Posterior cingulate gyrus (tissue), 11 donors: ENCODE measurements at places on chromosomes 5 and 9.

- no peak for DNase-seq
These were observed 365.5 kb downstream of the TMEM38B start for GRCh38 chr9:106059886-106060285.

DNA sequence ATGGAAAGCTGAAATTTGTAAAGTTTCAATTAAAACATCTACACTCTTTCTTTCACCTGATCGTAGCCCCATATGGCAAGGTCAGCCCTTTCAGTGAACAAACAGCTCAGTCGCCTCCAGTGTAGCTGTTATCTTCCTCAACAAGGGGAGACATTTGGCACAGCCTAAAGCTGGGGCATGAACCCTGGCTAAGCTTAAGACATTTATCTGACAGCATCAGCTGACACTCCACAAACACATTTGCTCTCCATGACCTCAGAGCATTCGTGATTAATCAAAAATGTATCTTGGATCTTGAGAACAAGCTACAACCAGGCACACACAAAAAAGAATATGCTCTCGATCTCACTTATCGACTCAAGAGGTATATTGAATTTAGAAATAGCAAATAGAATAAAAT is 67.3 kb downstream of the POU5F2 start:
- DNase-seq: no peak

- no peak for DNase-seq
These were observed 26.7 kb downstream of the GARNL3 start for GRCh38 chr9:127291246-127291778.

DNA sequence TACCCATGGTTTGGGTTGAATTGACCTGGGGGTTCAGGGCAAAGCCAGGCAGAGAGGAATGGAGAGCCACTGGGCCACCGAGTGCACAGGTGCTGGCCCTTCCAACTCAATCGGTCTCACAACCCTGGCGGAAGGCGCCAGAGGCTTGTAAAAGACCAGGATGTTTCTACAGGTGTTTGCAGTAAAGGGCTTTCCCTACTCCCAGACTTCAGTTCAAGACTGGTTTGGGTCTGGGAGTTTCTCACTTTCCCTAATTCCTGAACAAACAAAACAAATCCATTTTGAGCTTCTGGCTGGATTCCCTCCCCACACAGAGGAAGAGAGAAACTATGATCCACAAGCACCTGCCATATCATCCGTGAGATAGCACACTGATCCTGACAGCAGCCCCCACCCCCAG is 125.2 kb upstream of the KLF4 start:
- no peak for DNase-seq

- DNase-seq: no peak
These were observed 297.2 kb downstream of the MED10 start for GRCh38 chr5:6080930-6081726.

DNA sequence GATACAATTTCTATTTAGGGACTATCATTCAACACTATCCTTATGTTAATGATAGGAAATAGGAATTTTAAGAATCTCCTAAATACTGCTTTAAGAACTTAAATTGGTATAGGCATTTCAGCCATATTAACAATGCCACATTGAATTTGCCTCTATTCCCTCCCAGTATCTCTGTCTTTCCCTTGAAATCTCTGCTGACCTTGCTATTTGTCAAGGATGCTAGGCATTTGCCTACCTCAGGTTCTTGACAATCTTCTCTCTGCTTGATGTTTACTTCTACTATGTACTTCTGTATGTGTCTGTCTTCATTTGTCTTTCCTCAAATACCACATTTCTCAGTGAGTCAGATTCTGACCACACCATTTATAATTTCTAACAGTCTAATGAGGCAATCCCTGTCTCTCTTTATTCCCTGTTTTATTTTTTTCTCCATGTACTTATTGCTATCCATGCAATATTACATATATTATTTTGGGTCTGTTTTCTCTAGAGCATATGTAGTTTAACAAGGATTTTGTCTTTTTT is 1461.4 kb upstream of the CDH9 start:
- DNase-seq: no peak

DNA sequence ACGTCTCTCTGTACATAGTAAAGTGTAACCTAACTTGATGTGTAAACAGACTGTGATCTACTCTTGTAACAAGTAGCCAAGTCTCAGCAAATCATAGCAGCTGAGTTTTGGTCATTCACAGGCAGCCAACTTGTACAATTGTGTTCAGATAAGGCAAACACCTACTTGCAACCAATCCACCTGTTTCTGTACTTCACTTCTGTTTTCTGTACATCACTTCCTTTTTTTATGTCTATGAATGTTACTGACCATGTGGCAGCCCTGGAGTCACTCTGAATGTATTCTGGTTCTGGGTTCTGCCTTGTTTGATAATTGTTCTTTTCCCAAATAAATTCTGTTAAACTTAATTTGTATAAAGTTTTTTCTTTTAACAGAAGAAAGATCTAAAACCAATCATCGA is 26.0 kb downstream of the RLN2 start:
- DNase-seq: no peak

DNA sequence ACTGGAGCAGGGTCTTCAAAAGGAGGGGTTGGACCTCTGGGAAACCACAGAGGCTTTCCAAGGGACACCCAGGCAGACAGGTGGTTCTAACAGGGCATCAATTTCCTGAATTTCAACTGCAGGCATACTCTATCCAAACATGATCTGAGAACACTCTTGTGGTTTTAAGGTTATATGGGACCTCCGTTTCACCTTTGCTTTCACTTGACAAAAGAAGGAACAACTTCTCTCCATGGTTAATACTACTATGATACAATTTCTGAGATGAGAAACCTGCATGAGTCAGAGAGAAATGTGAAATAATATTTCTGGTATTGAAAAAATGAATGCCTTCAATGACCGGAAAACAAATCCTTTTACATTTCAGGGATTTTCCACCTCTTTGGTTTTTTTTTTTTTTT is 28.0 kb upstream of the ERAP1 start:
- DNase-seq: no peak

DNA sequence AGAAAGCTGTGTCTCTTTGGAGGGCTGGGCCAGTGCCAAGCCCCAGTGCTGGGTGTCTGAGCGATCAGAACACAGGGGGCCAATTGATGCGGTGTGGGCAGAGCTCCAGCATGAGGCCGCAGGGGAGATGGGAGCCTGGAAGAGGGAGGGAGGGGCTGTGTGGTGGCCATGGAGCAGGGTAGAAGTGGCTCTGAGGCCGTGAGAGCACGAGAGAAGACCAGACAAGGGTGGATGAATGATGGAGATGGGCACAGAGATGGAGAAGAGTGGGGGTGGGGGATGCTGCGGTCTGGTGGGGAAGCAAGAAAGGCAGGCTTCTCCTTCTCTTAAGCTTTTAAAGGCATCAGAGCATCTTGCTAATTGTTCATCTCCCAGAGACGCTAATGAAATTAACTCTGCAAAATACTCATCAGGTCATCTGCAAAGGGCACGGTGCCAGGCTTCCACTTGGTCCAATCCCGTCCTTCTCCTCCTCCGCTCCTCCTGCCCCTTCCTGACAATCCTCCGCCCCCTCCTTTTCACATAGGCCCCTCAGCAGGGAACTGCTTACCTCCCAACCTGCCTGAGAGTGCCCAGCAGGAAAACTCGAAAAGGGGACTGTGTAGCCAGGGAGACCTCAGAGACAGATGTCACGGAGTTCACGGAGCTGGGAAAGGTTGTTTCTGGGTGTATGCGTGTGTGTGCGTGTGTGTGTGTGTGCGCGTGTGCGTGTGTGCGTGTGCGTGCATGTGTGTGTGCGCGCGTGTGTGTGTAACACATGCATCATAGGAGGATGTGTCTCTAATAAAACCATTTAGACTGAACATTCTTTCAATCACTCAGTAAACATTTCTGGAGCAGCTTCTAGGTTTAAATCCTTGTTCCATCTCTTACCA is 7.1 kb upstream of the UNC5A start:
- DNase-seq: no peak

- no peak for DNase-seq
These were observed 3.2 kb downstream of the PPARGC1B start for GRCh38 chr5:149733129-149733900.

GRCh38 chr9:86077276-86077675 is 22.1 kb downstream of the GOLM1 start:
- peak; percentile 86 for DNase-seq

DNA sequence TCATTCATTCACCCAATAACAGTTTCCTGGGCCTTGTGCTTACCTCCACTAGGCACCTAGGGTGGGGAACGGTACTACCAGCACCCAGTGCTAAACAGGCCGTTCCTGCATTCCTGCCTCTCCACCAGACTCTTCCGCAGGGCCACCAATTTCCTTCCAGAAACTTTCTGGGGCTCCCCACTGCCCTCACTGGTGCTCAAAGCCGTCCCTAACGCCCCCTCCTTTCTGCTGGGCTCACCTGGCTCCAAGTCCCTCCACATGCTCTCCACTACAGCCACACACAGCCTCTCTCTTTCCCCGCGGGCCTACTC is 1.4 kb downstream of the PHF19 start:
- no peak for DNase-seq

- no peak for DNase-seq
These were observed 17.9 kb upstream of the ZNF474 start for GRCh38 chr5:122111460-122111859.

DNA sequence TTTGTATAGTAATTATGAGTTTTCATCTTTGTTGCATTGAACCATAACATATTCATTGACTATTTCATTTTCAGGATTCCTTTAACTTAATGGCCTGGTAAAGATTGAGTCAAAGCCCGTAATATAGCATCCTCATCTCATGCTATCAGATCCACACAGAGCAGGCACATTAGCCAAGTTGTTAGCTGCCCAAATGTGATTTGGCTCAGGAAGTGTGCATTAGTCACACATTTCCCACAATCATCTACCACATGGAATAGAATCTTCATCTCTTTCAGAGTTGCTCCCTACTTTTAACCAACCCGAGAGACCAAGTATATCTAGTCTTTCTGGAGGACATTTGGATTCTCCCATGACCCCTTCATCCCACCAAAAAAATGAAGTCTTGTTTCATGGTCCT is 481.0 kb upstream of the PTGER4 start:
- no peak for DNase-seq

GRCh38 chr5:98905857-98906688 is 22.7 kb downstream of the CHD1 start:
- DNase-seq: no peak

GRCh38 chr5:8907168-8907868 is 638.6 kb downstream of the SEMA5A start:
- no peak for DNase-seq

- DNase-seq: no peak
These were observed 768 bp downstream of the YTHDC2 start for GRCh38 chr5:113514289-113514635.

GRCh38 chr9:135198144-135198543 is 110.7 kb downstream of the OLFM1 start:
- no peak for DNase-seq

DNA sequence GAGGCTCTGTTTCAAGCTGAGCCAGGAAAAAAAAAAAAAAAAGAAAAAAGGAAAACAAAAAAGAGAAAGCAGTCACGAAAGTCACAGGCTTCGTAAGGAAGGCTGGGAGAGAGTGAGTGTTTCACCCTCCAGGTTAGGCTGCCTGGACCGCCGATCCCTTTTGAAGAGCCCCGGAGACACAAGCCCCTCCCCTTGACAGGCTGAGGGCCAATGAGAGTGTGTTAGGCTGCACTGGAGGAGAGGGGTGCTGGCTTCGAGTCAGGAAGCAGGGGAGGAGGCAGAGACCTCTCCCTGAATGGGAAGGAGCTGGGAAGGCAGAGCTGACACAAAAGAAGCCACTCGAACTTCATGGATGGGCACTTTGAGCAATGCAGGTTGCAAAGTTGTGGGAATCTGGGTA is at the start of gene NMUR2:
NMUR2 (minus strand) TSS at position 135 of the 400 bp plus-strand sequence. CDS start 166 bp downstream, outside the sequence.
- no peak for DNase-seq

DNA sequence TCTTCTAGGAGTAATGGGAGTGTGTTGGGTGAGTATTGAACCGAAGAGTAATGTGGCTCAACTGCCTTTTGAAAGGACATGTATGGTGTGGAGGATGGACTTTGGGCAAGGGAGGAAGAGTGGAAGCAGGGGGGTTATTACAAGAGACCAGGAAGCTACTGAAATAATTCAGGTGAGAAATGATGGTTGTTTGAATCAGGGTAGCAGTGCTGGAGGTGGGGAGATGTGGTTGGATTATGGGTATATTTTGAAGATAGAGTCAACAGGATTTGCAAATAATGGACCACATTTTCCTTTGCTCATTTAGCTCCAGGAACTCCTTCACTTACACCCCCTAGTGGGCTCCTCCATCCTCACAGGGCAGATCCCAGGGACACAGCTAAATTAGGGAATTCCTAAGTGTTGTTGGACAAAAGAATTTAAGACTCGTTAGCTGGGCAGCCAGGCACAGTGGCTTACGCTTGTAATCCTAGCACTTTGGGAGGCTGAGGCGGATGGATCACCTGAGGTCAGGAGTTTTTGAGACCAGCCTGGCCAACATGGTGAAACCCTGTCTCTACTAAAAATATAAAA is 1.2 kb upstream of the SLC4A9 start:
- no peak for DNase-seq

GRCh38 chr9:133854765-133855164 is 116.6 kb upstream of the SARDH start:
- no peak for DNase-seq

GRCh38 chr9:25397746-25398145 is 280.5 kb downstream of the TUSC1 start:
- no peak for DNase-seq

DNA sequence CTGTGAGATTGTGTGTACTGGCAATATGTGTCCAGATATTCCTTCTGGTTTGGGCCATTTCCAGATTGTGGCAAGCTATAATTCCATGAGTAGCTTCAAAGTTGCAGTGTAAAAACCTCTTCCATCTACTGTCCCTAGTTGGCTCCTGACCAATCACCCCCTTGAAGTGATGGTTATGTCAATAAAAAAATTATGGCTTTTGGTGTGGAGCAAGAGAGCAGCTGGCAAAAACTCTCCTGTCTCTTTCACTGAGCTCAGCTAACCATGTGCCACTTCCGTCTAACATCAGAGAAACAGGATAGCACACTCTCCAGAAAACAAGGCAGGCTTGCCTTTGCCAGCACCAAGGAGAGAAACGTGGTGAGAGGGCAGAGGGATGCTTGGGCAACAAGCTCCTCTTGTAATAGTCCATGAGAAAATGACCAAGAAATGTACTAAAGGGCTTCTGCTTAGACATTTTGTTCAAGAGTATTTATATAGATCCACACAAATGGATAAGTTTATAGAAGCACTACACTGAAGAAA is 914.4 kb upstream of the SEMA6A start:
- DNase-seq: no peak

DNA sequence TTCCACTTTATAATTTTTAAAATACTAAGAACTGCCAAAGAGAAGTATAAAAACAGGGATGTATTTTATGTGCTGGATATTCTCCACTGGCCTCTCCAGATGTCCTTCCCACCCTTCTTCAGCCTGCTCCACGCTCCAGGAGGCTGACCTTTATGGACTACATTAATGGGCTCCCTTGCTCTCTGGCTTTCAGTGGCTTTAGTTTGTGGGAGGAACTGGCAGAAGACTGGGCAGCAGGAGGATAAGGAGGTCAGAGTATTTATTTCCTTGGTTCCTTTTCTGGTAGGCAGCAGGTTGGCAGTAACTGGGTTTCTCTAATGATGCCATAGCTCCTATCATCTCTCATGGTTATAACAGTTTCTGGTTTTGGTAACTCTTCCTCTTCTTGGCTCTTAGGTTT is 133.9 kb downstream of the PAM start:
- no peak for DNase-seq

- DNase-seq: no peak
These were observed 32.6 kb downstream of the WDR36 start for GRCh38 chr5:111124793-111125192.

- DNase-seq: no peak
These were observed 12.8 kb upstream of the KCNV2 start for GRCh38 chr9:2704504-2704903.
